ENCODE measurements at places on chromosomes 7 and 10. TPM values are rescaled to one million over a fixed set of nuclear protein-coding genes. Genes with fewer than 3 reads are reported as not detected.

GRCh38 chr10:60123172-60123571 is 216.8 kb upstream of the CCDC6 start:
- no peak for DNase-seq

DNA sequence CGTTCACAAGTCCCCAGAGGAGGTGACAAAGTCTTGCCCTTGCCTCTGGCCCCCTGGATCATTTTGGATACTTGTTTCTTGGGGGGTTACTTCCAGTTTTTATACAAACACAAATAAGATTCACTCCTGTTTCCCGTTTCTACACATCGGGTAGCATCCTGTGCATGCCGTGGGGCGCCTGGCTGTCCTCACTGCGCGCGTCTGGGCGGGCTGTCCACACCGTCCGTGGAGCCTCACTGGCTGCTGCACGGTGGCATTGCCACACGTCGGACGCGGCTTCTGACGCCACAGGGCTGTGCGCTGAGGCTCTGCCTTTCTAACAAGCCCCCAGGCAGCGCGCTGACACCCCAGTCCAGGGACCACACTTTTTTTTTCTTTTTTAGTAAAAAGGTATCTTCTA is 18.4 kb downstream of the BNIP3 start:
- no peak for DNase-seq

DNA sequence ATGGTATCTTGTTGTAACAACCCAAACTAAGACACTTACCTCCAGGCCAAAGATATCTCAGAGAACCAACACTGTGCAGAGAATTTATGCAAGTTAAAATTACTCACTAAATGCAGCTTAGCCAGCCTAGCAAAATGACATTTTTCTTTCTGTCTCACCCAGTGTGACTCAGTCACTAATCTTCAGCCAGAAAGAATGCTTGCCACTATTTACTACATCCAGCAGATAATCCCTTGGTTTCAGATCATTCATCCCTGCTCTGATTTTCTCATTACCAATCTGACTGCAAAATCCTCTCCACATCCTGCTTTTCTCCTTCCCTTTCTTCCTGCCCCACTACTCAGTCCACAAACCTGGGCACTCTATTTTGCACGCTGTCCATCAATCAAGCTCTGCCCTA is 93.5 kb upstream of the NEBL start:
- no peak for DNase-seq

The TAS2R3 gene
- not detected for total RNA-seq

DNA sequence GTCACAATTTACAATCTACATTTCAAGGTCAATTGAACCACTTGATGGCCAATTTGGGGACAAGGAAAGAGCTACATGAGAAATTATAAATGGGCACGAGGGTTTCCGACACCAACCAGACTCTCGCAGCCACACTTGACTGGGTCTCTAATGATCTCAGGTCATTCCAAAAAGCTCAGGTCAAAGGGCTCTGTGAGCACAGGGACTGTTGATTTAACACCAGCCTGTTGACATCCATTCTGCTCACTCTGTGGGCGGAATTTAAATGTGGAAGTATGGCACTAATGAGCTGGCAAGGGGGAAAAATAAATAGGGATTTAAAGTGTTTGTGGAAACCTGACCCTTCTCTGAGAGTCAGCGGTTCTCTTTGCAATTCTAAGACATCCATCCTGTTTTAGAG is 810.7 kb upstream of the AUTS2 start:
- no peak for DNase-seq

The FAM131B gene
- total RNA-seq = 1.2 TPM
